ENCODE measurements at places on chromosomes 2 and 18.

GRCh38 chr2:27209621-27210401 is 2.0 kb upstream of the ATRAID start:
- no peaks in the 10 kb centered on the region for H3K27me3 ChIP-seq
- H3K4me1 ChIP-seq = peaks cover 5% of the 10 kb centered on the region
- H3K36me3 ChIP-seq = peaks cover 34% of the 10 kb centered on the region
- no peak overlapping the region for H3K4me3 ChIP-seq

DNA sequence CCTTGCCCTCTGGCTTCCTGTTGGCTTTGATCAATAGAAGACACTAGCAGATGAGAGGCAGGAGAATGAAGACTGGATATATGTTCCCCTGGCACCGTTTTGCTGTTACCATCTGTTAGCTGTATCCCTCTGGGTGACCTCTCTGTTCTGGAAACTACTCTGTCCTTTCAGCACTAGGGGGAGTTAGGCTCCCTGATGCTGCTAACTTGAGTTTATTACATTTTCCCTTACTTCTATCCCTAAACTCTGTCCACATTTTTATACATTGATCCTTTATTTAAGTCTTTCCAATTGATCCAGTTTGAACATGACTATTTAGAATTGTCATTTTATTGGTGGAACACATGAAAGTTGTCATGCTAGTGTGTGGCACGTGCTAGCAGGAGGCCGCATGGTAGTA is 1014.3 kb upstream of the CDH2 start:
- no peaks in the 10 kb centered on the region for H3K27me3 ChIP-seq
- H3K4me3 ChIP-seq = no peak overlapping the region
- H3K4me1 ChIP-seq = no peaks in the 10 kb centered on the region
- no peaks in the 10 kb centered on the region for H3K36me3 ChIP-seq
- no peak for DNase-seq

DNA sequence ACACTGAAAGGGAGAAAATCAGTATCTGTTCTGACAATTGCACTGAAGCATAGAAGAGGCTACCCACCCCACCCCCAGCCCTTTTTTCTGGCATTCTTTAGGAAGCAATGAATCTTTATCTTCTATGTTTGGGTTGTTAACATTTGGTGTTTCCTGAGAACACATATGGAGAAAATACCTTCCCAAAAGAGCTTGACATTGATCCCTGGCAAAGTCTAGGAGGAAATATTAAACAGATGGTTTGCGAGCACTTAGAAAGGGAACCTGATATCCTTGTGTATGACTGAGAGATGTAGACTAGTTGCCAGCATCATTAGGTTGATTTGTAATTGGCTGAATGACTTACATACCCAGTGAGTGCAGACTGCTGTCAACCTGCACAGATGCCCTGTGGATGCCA is 42.9 kb downstream of the DOK1 start:
- no peak overlapping the region for H3K4me3 ChIP-seq
- no peak overlapping the region for H3K27ac ChIP-seq
- H3K4me1 ChIP-seq = no peaks in the 10 kb centered on the region

- H3K36me3 ChIP-seq = no peaks in the 10 kb centered on the region
- H3K4me1 ChIP-seq = no peaks in the 10 kb centered on the region
- H3K27ac ChIP-seq = no peak overlapping the region
- no peak overlapping the region for H3K4me3 ChIP-seq
- H3K27me3 ChIP-seq = no peaks in the 10 kb centered on the region
Observed at GRCh38 chr2:227748079-227748478, 2.4 kb downstream of the SCYGR8 start.

DNA sequence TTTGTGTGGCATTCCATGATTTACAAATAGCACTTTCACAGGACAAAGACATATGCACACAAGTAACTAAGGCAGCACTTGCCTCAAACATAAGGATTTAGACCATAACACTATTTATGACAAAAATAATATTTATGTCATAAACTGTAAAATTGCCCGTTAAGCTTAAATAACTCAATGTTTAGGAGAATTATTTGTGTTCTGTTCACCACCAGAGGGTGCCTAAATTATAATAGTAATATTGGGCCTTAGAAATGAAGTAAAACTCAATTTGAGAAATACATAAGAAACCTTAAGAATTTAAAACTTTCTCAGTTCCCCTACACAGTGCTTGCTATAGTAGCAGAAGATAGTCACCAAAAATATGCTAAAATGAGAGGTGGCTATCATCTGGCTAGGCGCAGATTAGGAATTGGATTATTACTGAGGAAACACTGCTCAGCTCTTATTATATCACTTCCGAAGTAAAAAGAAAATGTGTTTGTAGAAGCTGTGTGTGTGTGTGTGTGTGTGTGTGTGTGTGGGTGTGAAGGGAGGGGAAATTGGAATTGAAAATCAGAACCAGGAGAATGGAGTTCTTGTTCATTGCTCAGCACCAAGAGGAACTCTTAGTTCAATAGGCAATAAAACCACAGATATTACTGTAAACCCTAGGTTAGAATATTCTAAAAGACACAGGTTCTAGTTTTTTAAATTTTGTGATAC is 4.9 kb upstream of the CHN1 start:
- DNase-seq = no peak
- no peak overlapping the region for H3K4me3 ChIP-seq
- no peaks in the 10 kb centered on the region for H3K36me3 ChIP-seq
- H3K4me1 ChIP-seq = no peaks in the 10 kb centered on the region
- no peak overlapping the region for H3K27ac ChIP-seq

- DNase-seq = no peak
- no peaks in the 10 kb centered on the region for H3K36me3 ChIP-seq
- no peaks in the 10 kb centered on the region for H3K4me1 ChIP-seq
Observed at GRCh38 chr2:186426153-186427016, 59.7 kb upstream of the ZC3H15 start.

- H3K36me3 ChIP-seq = no peaks in the 10 kb centered on the region
- no peaks in the 10 kb centered on the region for H3K4me1 ChIP-seq
- H3K27me3 ChIP-seq = no peaks in the 10 kb centered on the region
- H3K27ac ChIP-seq = no peak overlapping the region
Observed at GRCh38 chr2:214503568-214503967, 92.7 kb downstream of the VWC2L start.

DNA sequence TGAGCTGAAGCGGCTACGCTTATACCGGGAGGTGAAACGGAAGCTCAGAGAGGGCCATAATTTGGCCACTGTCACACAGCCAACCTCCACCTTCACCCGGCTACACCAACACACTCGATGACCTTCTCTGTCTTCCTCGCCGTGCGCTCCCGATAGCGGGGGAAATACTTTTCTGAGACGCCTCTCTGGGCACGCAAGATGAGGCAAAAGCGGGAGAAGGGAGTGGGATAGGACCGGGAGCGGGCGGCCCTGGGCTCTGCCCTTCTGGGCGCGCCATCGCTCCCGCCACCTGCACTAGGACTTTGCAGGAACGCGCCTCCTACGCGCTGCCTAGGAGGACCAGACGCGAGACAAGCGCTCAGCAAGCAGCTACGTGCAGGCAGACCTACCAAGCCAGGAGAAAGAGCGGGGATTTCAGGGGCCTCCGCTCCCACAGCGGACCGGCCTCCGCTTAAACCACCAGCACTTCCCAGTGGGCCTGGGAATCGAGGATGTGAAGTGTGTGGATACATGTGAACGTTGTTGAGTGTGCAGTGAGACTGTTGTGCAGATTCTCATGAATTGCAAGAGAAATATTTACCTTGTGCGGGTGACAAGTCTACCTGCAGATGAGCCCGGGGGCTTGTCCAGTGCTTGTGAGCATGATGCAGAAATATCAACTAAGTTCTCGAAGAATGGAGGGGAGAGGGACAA is 11.4 kb downstream of the SIX3 start:
- H3K27ac ChIP-seq = no peak overlapping the region
- H3K4me1 ChIP-seq = peaks cover 21% of the 10 kb centered on the region
- no peak for DNase-seq
- H3K27me3 ChIP-seq = peaks cover 57% of the 10 kb centered on the region
- no peaks in the 10 kb centered on the region for H3K36me3 ChIP-seq
- peak overlapping the region; percentile 26 for H3K4me3 ChIP-seq

DNA sequence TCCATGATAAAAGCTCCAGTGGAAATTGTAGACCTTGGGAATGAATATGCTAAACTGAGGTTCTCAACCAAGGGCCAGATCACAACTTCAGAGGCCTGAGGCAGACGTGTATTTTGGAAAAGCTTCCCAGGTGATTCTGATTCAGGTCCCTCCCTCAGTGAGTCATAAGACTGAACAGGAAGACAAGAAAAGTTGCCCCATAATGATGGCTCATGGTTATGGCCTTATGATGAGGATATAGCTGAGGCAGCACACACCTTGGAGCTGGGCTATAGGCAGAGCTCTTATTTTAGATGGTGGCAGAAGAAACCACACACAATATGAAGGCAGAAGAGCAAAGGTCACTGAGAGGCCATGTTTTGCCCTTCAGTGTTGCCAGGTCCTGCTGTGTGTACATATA is 9.6 kb downstream of the ANTXR1 start:
- no peaks in the 10 kb centered on the region for H3K36me3 ChIP-seq
- no peaks in the 10 kb centered on the region for H3K27me3 ChIP-seq
- no peak overlapping the region for H3K4me3 ChIP-seq
- no peak for DNase-seq
- H3K4me1 ChIP-seq = no peaks in the 10 kb centered on the region

DNA sequence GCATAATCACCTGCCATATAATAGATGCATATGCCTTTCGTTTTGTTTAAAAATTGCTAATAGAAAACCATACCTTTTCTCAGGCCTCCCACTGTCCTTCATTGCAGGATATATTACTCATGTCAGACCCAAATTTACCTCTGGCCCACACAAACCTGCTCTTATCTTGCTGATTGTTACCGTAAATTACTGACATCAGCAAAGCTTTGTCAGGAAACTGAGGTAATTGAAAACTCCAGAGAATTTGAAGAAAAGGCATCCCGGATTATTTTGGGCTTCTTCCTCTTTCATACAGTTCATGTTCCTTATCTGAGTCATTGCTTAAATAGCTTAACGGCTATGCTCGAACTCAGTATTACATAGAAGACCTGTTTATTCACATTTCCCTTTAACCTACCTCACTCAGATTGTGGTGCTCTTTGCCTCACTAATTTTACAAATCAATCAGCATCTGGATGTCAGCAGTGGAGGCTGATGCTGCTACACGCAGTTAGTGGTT is 145.7 kb downstream of the ZEB2 start:
- H3K27ac ChIP-seq = no peak overlapping the region
- H3K4me1 ChIP-seq = no peaks in the 10 kb centered on the region
- no peaks in the 10 kb centered on the region for H3K36me3 ChIP-seq
- H3K4me3 ChIP-seq = no peak overlapping the region
- no peaks in the 10 kb centered on the region for H3K27me3 ChIP-seq

- DNase-seq = no peak
- H3K4me3 ChIP-seq = no peak overlapping the region
- H3K27me3 ChIP-seq = no peaks in the 10 kb centered on the region
- peak overlapping the region; percentile 66 for H3K27ac ChIP-seq
- no peaks in the 10 kb centered on the region for H3K36me3 ChIP-seq
Observed at GRCh38 chr2:217902379-217903141, 100.2 kb downstream of the TNS1 start.

GRCh38 chr2:42752816-42753813 is 10.8 kb downstream of the OXER1 start:
- DNase-seq = no peak
- H3K27ac ChIP-seq = peak overlapping the region; percentile 56
- no peaks in the 10 kb centered on the region for H3K4me1 ChIP-seq

DNA sequence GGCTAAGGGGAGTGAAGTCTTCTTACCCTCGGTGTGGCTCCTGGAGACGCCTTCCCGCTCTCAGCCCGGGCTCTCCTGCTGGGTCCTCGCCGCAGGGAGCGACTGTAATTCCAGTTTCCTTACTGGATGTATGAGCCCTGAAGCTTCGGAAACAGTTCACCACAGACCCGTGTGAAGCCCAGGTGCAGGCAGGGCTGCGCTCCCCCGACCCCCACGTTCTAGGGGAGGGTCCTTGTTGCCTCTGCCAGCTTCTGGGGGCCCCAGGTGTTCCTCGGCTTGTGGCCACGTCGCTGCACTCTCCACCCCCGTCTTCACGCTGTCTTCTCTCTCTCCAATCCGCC is 5.1 kb upstream of the ASB1 start:
- DNase-seq = no peak
- H3K27me3 ChIP-seq = no peaks in the 10 kb centered on the region
- no peak overlapping the region for H3K27ac ChIP-seq
- H3K4me3 ChIP-seq = no peak overlapping the region
- H3K36me3 ChIP-seq = no peaks in the 10 kb centered on the region

- H3K27ac ChIP-seq = no peak overlapping the region
- DNase-seq = no peak
- H3K27me3 ChIP-seq = no peaks in the 10 kb centered on the region
- H3K4me3 ChIP-seq = no peak overlapping the region
- H3K36me3 ChIP-seq = no peaks in the 10 kb centered on the region
Observed at GRCh38 chr2:9764153-9764778, 79.0 kb upstream of the TAF1B start.

DNA sequence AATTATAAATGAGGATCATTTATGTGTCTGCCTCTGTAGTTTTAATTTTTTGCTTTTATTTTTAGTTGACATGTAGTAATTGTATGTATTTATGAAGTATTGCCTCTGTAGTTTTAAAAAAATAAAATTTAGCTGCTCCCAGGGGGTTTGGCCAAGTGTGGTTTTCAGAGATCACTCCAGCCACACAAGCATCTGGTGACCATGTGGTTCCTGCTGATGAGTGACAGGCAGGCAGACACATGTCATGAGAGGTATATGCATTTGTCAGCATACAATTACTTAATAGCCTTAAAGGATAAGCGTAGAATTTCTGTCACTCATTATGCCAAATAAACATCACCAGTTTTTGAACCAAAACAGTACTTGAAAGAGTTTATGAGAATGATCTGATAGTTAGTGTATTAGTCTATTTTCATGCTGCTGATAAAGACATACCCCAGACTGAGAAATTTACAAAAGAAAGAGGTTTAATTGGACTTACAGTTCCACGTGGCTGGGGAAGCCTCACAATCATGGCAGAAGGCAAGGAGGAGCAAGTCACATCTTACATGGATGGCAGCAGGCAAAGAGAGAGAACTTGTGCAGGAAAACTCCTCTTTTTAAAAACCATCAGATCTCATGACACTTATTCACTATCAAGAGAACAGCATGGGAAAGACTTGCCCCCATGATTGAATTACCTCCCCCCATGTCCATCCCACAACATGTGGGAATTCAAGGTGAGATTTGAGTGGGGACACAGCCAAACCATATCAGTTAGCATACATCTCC is 29.6 kb downstream of the MREG start:
- no peak overlapping the region for H3K4me3 ChIP-seq
- H3K4me1 ChIP-seq = no peaks in the 10 kb centered on the region
- no peak overlapping the region for H3K27ac ChIP-seq

DNA sequence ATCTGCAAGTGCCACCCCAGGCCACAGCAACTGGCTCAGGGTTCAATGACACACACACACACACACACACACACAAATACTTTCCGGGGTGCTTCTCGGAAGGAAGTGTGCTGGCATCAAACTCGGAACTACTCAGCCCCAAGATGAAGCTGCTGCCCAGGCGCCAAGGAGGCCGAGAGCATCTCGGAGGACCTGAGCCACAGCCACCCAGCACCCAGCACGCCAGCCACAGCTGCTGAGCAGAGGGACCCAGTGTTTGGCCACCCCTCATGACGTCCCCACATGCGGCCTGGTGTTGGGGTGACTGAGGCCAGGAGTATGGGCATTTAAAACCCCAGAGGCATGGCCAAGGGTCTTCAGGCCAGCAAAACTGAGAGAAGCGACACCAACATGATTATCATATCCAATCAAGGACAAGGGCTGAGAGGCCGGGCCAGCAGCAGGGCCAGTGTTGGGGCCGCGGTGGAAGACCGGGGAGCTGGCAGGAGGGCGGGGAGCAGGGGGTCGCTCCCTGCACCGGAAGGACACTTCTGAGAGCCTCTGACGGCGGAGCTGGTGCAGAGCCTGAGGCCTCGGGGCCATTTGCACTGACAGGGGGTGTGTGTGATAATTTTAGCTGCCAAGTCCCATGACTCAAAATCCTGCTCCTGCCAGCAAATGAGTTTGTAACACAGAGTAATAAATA is 61.8 kb downstream of the BIN1 start:
- no peak for DNase-seq
- no peak overlapping the region for H3K27ac ChIP-seq
- peaks cover 8% of the 10 kb centered on the region for H3K36me3 ChIP-seq
- peaks cover 3% of the 10 kb centered on the region for H3K4me1 ChIP-seq
- no peak overlapping the region for H3K4me3 ChIP-seq
